Hematopoietic multipotent progenitor cell treated with erythropoietin and hydrocortisone succinate and interleukin-3 and kit ligand, for 6 days (in vitro differentiated cells): ENCODE measurements at places on chromosomes 3 and 15.

- no peak for DNase-seq
Observed at GRCh38 chr3:14505803-14506500, 34.2 kb downstream of the GRIP2 start.

DNA sequence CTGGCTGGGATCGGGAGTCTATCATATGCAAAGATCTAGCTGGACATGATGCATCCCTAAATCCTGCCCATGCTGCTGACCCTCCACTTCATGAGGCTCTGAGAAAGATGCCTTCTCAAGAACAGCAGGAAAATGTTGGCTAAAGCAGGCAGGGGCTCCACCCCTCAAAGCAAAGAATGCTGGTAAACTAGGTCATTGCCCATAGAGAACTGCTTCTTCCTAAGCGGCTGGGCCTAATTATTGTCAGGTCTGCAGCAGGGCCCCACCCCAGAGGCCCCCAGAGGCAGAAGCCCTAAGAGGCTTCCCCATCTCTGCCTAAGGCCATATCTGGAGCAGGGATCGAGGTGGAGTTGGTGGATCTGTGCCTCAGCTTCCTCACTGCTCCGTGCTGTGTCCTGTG, 447.4 kb upstream of the PROK2 start:
- DNase-seq: no peak

- peak; percentile 71 for DNase-seq
Observed at GRCh38 chr3:49699281-49699979, 10.1 kb downstream of the RNF123 start.

GRCh38 chr3:43448098-43448497, 161.8 kb downstream of the SNRK start:
- DNase-seq: no peak

DNA sequence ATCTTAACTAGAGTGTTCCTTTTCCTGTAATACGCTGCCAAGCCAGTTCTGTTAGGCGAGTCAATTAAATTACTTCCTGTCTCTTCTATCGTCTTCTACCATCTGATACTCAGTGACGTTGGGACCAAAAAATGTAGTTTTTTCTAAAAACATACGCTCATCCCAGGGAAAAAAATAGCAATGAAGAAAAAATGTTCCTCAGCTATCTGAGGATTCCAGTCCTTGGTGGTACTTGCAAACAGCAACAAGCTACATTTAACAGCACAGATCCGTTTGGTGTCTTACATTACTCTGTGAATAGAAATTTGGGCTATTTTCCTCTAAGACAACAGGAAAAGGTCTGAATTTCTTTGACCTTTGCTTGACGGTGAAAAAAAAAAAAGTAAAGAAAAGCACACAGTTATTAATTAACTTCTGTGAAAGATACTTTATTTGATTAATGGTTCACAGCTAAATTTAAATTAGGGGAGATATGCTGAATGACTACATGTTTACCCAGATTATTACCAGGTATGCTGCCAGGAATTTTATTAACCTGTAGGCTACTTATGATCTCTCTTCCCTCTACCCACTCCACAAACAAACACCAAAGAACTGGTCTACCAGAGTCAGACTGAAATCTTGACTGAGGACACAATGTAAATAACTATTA, 254.4 kb upstream of the ZPLD1 start:
- peak; percentile 71 for DNase-seq

DNA sequence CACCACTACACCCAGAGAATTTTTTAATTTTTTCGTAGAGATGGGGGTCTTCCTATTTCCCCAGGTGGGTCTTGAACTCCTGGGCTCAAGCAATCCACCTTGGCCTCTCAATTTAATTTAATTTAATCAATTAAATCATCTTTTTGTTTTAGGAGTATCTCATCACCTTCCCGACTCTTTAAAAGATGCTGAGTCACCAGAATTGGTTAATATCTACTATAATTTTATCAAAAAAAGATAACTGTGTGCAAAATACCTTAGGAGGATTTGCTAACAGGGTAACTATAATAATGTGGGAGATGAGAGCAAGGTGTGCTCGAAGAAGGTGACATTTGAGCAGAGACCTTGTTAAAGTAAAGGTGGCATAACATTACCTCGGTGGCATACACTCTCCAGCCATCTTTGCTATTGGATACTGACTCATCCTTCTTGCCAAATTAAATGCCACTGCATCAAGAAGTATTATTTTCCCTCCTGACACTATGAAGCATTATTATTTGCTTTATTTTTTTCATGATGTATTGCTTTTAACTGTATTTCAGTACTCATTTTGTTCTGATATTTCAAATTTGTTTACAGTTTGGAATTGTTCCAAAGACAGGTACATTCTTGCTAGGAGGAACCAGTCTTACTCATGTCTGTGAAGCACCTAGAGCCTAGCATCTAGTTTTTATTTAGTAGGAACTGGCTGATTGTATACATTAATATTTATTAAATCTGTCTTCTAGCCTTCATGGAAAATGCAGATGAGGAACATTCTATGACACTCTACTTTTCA, 200.7 kb downstream of the MBNL1 start:
- no peak for DNase-seq

DNA sequence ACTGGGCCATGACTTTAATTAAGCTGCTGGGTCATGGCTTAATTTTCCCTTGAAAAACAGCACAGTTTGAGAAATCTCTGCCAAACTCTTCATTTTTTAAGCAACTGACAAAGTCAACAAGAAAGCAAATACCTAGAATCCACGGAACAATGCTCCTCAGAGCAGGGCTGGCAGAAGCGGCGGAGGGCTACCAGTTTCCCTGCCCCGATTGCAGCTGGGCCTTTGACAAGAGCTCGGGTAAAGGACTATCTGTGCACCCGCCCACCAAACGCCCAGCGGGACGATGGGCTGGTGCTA, 1.2 kb downstream of the GOLIM4 start:
- no peak for DNase-seq

- no peak for DNase-seq
Observed at GRCh38 chr3:45082142-45082538, 56.0 kb downstream of the CLEC3B start.

DNA sequence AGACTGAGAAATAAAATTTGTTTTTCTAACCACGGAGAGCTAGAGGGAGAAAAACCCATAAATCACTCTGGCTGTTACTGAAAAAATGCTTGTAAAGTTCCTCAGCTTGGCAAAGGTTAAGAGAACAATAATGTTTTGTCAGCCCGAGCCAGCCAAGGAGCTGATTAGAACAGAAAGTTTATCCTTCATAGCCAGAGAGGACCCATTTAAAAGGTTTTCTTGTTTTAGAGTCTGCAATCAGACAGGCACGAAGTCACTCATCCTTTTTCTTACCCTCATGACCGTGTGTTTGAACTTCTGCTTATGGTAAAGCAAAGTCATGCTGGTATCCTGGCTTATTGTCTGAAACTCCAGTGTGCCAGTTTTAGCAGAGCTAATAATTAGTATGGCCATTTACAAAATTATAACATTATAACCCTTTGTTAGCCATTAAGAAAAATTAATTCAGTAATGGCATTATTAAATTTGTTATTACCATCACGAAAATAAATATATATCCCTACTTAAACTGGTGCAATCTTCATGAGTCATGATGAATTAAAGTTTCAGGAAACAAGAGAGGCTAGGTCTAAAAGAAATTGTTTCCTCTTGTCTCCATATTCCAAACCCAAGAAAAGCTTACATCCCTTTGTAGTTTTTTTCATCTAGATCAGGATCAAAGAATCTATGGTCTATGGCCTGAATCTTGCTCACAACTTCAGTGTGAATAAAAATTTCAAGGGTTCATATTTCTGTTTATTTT, 13.5 kb upstream of the STXBP5L start:
- DNase-seq: no peak

GRCh38 chr3:46609212-46609721, 3.1 kb upstream of the FAM240A start:
- no peak for DNase-seq

DNA sequence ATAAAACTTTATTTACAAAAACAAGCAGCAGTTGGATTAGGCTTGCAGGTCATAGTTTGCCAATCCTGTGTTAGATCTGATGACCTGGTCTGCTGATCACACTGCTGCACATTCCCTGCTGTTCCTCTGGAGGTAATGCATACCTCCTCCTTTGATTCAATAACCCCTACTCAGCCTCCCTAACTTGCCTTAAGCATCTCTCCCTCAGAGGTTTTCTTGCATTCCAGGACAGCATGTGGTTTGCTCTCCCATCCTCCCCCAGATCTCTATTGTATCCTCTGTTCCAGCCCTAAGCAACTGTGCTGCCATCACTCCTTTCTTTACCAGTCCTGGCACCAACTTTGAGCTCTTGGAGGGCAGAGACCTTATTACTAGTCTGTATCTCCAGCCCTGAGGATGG, 63.4 kb downstream of the CACNA2D3 start:
- no peak for DNase-seq

DNA sequence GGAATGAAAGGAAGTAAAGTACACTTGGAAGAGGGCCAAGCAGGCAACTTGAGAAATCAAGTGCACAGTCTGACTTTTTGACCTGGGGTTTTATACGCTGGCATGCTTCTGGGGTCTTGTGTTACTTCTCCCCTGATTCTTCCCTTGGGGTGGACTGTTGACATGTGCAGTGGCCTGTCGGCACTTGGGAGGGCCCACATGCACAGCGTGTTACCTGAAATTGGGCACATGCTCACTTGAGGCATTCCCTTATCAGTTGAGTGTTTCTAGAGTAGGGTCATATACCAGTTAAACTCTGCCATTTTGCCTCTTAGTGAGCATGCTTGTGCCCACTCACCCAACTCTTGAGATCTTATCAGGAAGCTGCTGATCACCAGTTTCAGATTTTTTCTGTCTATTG, 329.1 kb upstream of the SOX2 start:
- DNase-seq: no peak

DNA sequence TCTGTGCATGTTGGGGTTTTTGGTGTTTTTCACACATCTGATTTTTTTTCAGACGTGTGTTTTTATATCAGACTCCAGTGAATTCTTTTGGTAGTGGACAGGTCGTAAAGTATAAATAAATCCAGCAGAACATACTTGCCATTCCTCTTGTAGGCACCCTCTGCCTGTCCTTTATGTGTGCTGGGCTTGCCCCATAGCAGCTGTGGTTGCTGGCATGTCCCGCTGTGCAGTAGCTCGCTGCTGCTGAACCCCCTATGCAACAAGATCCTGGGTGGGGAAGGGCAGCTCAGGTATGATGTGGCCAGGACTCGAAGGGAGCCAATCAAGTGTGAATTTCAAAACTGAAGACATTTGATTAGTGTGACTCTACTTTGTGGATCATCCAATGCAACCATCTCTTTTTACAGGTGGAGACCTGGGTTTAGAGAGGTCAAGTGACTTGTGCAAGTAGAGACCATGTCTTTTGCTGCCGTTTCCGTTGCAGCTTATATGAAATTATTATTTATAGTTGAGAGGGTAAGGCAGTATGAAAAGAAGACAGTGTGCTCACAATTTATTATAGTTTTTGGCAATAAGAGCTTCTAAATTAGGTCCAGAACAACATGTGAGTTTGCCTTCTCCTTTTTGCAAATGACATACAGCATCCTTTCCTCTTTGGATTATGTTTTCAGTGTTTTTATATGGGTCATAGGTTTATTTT, 350.8 kb upstream of the C2CD4B start:
- no peak for DNase-seq

GRCh38 chr15:34099914-34100313, 1.7 kb downstream of the EMC7 start:
- DNase-seq: no peak

DNA sequence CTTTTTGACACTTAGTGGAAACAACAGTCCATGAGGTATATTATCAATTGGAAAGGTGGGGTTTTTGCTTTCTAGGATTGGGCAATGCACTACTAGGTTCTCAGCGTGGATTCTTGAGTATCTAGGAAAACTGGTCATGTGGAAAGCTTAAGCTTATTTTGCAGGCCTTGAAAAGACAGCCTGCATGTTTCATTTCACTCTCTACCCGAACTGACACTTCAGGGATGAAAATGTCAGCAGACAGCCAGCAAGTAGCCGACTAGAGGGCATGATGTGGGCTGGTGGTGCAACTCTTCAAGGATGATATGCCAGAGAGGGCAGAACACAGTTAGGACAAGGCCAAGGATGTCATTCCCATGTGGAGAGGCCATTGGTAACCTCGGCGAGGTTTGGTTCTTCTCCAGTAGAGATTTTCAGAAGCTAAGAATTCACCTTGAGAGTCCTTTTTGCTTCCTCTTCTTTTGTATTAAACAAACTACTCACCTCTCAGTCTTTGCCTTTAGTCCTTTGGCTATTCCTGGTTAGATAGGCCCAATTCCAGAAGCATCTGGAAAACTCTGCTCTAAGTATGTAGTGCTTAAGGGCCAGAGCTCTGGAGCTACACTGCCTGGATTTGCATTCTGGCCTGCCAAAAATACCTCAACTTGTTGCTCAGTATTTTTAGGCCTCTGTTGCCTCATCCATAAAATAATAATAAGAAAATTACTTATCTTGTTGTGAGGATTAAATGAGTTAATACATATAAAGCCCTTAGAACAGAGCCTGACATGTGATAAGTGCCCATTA, 17.9 kb downstream of the LPP start:
- no peak for DNase-seq

- peak; percentile 89 for DNase-seq
Observed at GRCh38 chr3:141454054-141454453, 32.8 kb upstream of the RASA2 start.

- no peak for DNase-seq
Observed at GRCh38 chr3:129888771-129889170, 4.7 kb downstream of the TMCC1 start.

- no peak for DNase-seq
Observed at GRCh38 chr3:136804141-136804540, 14.8 kb upstream of the SLC35G2 start.

DNA sequence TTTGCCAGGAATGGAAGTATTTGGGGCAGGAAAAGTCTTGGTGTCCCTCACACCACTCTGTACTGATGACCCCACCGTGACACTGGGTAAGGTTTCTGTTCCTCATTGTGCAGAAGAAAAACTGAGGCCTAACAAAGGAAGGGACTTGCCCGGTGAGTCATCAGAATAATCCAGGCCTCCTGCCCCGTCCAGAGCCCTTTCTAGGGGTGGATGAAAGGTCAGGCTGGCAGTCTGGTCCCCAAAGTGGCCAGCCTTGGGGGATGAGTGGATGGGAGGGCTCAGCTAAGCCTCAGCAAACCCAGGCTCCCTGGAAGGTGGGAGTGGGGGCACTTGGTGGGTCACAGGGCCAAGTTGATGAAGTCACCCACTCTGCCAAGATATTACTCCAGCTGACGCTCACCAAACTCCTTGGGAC, 2.3 kb upstream of the DNAH1 start:
- no peak for DNase-seq

- no peak for DNase-seq
Observed at GRCh38 chr3:117919621-117920020, 1115.0 kb downstream of the IGSF11 start.

GRCh38 chr3:188722963-188723362, 448.8 kb upstream of the TPRG1 start:
- DNase-seq: no peak

GRCh38 chr3:128567705-128568356, 74.8 kb upstream of the GATA2 start:
- DNase-seq: no peak

- no peak for DNase-seq
Observed at GRCh38 chr3:70981231-70981880, 602.2 kb downstream of the FOXP1 start.

GRCh38 chr3:45841420-45841756, 531 bp downstream of the LZTFL1 start:
- DNase-seq: peak; percentile 52
